ENCODE measurements at places on chromosomes 1 and 21. TPM values are rescaled to one million over a fixed set of nuclear protein-coding genes. Genes with fewer than 3 reads are reported as not detected.

- H3K36me3 ChIP-seq: no peaks in the 10 kb centered on the region
- H3K4me1 ChIP-seq: no peaks in the 10 kb centered on the region
- DNase-seq: no peak
Measured at GRCh38 chr21:25890001-25890400, 155.2 kb downstream of the GABPA start.

DNA sequence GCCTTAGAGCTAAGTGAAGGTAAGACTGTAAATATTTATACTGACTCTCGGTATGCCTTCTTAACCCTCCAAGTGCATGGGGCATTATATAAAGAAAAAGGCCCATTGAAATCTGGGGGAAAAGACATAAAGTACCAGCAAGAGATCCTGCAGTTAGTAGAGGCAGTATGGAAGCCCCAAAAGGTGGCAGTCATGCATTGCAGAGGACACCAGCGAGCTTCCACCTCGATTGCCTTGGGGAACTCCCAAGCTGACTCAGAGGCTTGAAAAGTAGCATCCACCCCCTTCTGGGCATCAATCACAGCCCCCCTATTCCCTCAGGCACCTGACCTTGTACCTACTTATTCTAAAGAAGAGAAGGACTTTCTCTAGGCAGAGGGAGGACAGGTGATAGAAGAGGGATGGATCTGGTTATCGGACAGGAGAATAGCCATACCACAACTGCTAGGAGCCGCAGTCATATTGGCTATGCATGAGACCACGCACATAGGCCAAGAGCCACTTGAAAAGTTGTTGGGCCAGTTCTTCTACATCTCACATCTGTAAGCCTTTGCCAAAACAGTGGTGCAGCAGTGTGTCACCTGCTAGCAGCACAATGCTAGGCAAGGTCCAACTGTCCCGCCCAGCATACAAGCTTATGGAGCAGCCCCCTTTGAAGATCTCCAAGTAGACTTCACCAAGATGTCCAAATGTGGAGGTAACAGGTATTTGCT is 19.4 kb downstream of the PLA2G2F start:
- H3K36me3 ChIP-seq: no peaks in the 10 kb centered on the region
- H3K4me1 ChIP-seq: peaks cover 13% of the 10 kb centered on the region
- H3K4me3 ChIP-seq: no peak overlapping the region
- DNase-seq: no peak
- H3K27me3 ChIP-seq: no peaks in the 10 kb centered on the region
- no peak overlapping the region for H3K27ac ChIP-seq

DNA sequence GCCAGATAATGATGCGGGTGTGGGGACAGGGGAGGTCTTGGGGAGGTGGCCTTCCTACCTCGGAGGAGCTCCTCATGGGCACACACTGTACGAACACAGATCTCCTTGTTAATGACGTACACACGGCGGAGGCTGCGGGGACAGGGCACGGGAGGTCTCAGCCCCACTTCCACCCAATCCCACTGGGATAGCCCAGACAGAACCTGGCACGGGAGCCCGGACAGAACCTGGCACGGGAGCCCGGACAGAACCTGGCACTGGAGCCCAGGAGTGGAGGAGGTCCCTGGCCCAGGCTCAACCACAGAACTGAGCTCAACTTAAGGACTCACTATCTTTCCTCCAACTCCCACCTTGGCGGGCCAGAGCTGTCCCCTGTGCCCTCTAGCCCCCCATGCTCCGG is 5.2 kb downstream of the MFAP2 start:
- H3K4me1 ChIP-seq: no peaks in the 10 kb centered on the region
- H3K27me3 ChIP-seq: peaks cover 9% of the 10 kb centered on the region

DNA sequence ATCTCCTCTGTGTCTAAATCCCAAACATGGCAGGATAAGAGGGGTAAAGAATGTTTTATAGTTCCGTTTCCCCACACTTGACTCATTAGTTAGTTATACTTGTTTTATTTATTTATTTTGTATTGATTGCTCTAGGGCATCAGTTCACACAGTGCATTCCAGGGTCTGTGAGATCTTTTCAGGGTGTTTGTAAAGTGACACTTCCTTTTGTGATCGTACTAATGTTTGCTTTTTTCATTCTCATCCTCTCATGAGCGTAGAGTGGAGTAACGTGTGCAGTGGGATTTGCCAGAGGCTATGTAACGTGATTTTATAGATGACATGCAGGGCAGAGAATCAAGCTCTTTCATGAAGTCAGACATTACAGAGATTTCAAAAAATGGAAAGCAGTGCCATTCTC is 103.2 kb downstream of the SCCPDH start:
- no peak for DNase-seq
- H3K27me3 ChIP-seq: no peaks in the 10 kb centered on the region

SPSB1 gene
- total RNA-seq: 8.2 TPM

UBQLN4 gene
- 40.3 TPM for total RNA-seq

DNA sequence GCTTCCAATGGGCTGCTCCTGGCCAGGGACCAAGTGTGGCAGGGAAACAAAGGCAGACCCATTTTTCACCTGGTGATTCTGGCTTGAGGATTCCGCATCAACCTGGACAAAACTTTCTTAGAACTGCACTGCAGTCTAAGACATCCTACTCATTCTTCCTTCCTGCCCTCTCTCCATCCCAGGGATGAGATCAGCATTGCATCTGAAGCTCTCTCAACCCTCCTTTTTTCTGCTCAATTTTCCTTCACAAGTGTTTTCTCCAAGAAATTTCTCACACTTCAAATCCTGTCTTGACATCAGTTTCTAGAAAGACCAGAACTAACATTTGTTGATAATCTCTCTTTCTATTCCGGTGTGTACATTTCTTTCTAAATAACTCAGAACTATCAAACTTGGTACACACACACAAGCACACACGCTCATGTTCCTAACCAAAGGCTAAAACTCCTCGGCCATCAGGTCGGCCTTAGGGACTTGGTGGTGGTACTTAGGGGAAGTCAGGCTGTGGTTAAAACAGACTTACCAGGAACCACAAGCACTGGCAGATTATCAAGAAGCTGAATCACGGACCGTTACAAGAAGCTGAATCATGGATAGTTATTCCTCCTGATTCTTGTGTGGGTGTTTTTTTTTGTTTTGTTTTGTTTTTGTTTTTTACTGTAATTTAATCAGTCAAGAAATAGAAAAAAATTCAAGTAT is 21.0 kb upstream of the CXADR start:
- DNase-seq: peak; percentile 45
- H3K4me3 ChIP-seq: no peak overlapping the region
- peaks cover 2% of the 10 kb centered on the region for H3K36me3 ChIP-seq
- H3K4me1 ChIP-seq: peaks cover 34% of the 10 kb centered on the region

DNA sequence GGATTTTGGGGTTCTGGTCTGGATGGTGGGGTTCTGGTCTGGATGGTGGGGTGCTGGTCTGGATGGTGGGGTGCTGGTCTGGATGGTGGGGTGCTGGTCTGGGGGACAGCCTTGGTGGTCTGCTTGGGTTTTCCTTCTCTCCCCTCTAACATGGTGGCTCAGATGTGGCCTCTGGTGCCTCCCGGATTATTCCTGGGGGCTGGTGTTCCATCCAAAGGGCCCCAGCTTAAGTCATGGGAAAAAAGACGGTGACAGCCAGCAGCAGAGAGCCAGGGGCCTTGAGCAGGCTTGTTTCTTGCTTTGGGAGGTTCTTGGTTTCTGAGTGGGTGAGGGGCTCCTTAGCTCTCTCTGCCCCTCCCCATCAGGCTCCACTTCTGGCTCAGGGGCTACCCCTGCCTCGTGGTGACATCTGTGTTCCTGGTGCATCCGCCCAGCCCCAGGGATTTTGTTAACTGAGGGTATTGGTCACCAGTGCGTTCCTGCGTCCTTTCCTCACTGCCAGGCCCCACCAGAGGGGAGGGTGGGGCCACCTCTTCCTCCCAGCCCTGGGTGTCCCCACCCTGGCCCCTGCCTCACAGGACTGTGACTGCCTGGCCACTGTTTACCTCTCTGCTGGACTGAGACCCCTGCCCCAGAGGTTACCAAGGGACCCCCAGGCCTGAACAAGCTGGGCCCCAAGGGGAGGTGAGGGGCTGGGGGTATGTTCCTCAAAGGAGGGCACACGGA is 43.2 kb upstream of the ACTRT2 start:
- no peaks in the 10 kb centered on the region for H3K27me3 ChIP-seq
- H3K27ac ChIP-seq: no peak overlapping the region
- H3K4me1 ChIP-seq: peaks cover 8% of the 10 kb centered on the region

DNA sequence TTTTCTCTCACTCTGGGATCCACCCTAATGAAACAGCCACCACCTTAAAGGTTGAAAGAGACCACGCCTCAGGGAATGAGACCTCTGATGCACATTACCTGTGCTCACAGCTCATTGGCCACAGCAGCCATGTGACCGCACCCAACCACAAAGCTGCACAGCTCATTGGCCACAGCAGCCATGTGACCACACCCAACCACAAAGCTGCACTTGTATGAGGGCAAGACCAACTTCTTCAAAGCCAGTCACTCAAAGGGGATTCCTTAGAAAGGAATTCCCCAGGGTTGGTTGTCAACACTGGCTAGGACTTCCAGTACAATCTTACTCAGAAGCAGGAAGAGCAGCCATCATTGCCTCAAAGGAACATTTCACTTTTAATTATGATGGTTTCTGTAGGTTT is 43.6 kb upstream of the PDE9A start:
- peaks cover 7% of the 10 kb centered on the region for H3K4me1 ChIP-seq
- peak; percentile 70 for DNase-seq
- H3K27me3 ChIP-seq: peaks cover 11% of the 10 kb centered on the region

MATN1 gene
- 0.32 TPM for total RNA-seq

- H3K36me3 ChIP-seq: no peaks in the 10 kb centered on the region
- H3K27me3 ChIP-seq: peaks cover 47% of the 10 kb centered on the region
Measured at GRCh38 chr1:30852026-30852425, 56.5 kb downstream of the SDC3 start.

DNA sequence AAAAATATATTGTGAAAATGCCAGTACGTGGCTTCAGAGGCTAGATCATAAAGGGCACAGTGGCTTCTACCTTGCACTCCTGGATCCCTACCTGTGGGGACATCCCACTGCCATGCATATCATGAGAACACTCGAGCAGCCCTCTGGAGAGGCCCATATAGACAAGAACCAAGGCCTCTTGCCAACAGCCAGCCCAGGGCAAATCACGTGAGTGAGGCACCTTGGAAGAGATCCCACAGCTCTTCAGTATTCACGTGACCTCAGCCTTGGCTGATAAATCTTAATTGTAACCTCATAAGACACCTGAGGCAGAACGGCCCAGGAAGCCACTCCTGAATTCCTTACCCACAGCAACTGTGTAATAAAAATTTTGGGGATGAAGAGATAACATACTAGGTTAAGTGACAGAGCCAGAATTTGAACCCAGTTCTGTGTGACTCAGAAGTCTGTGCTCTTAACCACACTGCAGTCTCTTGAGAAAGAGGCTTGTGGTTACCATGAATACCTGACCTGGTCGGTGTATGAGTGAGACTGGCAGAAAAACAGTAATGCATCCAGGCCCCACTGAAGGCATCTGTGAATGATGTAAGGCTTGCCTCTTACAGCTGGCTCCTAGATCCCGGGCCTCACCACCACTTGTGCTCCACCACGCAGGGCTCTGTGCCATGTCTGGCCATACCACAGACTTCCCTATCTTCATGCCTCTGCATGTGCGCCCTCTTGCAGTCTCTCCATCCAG is 6.9 kb upstream of the A3GALT2 start:
- H3K4me1 ChIP-seq: peaks cover 6% of the 10 kb centered on the region
- H3K27me3 ChIP-seq: no peaks in the 10 kb centered on the region
- no peak overlapping the region for H3K27ac ChIP-seq
- peaks cover 33% of the 10 kb centered on the region for H3K36me3 ChIP-seq
- DNase-seq: no peak
- no peak overlapping the region for H3K4me3 ChIP-seq

DNA sequence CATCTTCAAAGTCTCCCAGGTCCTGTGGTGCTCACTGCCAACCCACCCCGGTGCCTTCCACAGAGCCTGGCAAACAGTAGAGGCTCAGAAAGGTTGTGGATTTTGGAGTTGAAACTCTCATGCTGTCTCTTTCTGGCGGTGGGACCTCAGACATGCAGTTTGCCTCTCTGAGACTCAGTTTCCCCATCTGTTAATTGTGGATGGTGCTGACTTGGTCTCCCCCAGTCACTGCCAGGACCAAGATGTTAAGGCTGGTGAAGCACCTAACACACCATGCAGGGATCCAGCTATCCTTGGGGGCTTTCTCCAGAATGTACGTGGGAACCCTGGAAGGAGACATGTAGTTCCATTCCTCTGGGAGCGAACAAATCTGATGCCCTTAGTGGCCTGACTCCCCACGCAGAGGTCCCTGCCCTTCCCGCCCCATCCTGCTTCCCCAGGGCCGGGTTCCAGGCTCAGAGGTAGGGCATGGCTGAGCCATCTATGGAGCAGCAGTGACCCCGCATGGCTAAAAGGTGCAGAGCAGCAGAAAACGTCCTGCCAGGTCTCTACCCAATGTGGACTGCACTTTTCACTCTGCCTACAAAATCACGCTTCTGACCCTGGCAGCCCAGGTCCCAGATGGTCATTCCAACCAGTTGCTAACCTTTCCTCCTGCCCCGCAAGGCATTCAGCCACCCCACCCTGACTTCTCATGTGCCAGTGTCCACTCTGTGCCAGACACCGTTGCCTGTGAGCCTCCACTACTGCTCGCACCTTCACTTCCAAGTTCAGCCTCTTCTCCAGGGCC is 9.2 kb upstream of the TTC22 start:
- no peaks in the 10 kb centered on the region for H3K36me3 ChIP-seq
- H3K4me1 ChIP-seq: peaks cover 80% of the 10 kb centered on the region
- no peak overlapping the region for H3K4me3 ChIP-seq
- no peaks in the 10 kb centered on the region for H3K27me3 ChIP-seq
- peak; percentile 84 for DNase-seq
- peak overlapping the region; percentile 55 for H3K27ac ChIP-seq

DNA sequence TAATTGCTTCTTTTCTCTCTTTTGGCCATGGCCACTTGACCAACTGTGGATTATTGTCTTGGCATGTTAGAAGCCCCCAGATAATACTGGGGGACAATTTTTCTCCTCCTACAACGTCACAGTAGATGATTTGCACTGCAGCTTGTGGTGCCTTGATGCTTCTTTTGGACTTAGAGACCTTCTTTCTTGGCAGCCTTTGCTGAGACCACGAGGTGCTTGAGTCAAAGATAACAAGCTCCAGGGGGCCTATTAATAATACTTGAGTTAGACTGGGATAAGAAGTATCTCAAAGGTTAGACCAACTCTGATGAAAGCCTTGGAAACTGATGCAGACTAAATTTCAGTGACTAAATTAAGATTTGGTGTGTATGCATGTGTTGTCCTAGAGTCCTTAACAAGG is 3.2 kb downstream of the PPP1R12B start:
- H3K27me3 ChIP-seq: no peaks in the 10 kb centered on the region
- no peak for DNase-seq

DNA sequence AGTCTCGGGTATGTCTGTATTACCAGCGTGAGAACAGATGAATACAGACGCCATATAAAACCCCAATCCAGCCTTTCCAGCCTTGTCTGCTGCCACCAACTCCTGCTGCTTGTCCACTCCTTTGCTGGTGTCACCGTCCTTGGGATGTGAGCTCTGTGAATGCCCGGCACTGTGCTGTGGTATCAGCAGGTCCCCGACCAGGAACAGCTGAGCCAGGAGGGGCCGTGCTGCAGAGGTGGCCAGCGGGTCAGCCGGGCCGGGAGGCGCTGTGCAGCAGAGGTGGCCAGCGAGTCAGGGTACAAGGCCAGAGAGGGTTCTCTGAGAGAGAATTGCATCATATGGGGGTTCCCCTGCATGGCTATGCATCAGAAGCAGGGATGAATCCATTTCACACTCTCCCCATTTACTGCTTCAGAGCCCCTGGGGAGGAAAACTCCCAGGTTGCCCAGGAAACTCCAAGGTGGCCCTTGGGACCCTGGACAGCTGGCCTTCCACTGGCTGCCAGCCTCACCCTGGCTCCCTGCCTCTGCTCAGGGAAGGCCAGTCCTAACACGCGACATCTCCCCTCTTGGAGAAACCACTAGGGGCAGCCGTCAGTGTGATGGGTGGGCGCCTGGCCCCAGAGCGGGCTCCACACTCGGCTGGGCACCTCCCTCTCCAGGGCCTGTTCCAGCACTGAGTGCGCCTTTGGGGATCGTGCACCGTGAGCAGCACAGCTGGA is 122.4 kb upstream of the COL6A1 start:
- H3K4me3 ChIP-seq: no peak overlapping the region
- DNase-seq: peak; percentile 25
- H3K27me3 ChIP-seq: no peaks in the 10 kb centered on the region
- no peak overlapping the region for H3K27ac ChIP-seq

Measured in activated CD8-positive, alpha-beta memory T cell treated with anti-CD3 and anti-CD28 coated beads, Interleukin-2, amount 10 ng/mL, durations not matched to agents 7 days and 5 days (primary cell).